ENCODE measurements at places on chromosomes 7 and 10.
A peak's percentile ranks its signal among the peaks of the same experiment; 100 is the strongest.

DNA sequence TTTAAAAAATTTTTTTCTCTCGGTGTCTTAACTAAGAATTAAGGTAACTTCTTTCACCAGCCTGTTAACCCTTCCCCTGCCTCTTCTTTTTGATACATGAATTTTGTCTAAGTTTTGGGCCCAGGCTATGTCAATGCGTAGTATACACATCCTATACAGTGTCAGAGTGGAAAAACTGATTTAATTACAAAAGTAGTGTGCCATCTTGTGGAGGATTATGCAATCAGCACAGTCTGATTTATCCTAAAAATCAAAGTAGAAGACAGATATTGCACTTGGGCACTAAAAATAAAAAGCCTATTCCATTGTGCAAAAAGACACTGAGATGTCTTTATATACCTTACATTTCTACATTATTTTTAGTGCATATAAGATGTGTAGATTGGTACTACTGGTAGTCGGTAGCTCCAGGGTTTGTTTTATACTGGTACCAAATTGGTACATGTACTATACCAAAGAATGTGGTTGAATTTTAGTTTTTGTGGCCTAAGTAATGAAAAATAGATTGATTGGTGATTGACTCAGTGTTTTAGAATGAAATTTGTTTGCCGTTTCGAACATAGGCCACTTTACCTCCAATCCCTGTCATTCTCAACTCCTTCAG lies 96.6 kb downstream of the MKLN1 start:
- peak; percentile 7 for DNase-seq

- DNase-seq, result peak; percentile 53
These were observed 85.8 kb upstream of the EGFR start for GRCh38 chr7:54932818-54933543.

- no peak for DNase-seq
These were observed 42.2 kb downstream of the SLC29A4 start for GRCh38 chr7:5324961-5325360.

DNA sequence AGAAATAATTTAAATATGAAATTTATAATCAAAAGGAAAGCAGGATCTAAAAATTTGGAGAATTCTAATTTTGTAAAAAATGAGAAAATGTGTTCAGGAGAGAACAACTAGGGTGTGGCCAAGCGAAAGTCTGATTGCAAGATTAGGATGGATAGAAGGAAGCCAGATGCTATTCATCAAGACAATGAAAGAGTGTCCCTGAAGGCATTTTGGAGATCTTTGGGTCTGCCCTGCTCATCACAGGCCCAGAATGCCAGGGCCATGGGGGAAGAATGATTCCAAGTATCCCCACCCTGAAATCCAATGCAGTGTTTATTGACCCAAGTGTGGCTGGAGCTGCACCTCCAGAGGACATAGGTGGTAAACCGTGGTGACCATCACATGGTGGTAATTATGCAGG lies 724.0 kb upstream of the FZD8 start:
- DNase-seq, result no peak

GRCh38 chr7:13062631-13063030 lies 375.2 kb downstream of the ARL4A start:
- DNase-seq, result no peak

DNA sequence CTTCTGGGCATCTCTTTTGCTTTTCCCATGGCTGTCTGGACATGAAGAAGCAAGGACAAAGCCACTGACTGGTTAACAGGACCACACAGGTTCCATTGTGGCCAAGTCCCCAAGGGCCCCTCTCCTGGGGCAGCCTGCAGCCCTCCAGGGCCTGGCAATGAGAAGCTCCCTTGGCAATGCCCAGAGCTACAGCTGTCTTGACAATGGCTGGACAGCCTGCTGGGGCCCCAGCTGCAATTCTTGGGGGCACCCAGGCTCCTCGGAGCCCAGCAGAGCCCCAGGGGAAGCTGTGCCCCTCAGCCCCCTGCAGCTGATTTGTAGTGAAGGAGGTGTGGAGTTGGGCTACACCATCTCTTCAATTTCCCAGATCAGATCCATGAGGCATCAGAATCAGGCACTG lies 384.9 kb upstream of the PODXL start:
- no peak for DNase-seq

DNA sequence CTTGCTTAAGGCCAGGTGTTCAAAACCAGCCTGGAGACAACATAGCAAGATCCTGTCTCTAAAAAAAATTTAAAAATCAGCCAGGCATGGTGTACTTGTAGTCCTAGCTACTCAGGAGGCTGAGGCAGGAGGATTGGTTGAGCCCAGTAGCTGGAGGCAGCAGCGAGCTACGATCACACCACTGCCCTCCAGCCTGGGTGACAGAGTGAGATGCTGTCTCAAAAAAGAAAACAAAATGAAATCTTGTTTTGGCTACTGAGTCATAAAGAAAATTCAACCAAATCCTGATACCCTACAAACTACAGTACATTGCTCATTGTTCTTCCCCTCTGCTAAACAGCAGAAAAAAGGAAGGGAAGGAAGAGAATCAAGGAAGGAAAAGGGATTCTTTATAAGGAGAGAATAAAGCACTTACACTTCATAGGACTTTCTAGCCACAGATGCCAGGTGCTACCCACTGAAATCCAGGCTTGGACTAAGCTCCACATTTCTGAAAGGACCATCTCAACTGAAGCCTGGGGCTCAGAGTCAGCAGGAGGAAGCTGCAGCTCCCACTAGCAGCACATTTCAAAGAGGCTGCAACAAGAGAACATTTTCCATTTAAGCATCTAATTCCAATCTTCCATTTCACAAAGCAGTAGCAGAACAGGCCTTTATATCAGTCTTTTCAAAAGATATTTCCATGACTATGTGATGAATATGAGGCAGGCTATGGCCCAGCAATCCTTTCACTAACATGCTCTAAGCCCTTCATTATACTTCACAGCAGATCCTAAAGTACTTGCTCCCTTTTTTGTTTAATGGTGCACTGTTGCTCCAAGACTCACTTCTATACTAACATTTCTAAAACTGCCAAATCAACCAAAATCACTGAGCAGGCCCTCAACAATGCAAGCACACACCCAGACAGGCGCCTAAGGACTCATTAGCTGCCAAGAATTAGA lies 13.5 kb downstream of the TNPO3 start:
- no peak for DNase-seq

DNA sequence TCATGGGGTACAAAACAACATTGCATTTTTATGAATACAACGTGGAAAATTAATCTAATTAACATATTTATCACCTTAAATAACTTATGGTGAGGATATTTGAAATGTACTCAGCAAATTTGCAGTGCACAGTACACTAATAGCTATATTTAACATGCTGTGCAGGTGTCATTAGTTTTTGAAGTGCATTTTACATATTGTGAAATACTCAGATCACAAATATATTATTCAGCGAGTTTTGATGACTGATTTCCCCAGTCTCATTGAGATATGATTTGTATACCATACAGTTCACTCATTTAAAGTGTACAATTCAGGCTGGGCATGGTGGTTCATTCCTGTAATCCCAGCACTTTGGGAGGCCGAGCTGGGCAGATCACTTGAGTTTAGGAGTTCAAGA lies 59.5 kb downstream of the TET1 start:
- DNase-seq, result no peak

DNA sequence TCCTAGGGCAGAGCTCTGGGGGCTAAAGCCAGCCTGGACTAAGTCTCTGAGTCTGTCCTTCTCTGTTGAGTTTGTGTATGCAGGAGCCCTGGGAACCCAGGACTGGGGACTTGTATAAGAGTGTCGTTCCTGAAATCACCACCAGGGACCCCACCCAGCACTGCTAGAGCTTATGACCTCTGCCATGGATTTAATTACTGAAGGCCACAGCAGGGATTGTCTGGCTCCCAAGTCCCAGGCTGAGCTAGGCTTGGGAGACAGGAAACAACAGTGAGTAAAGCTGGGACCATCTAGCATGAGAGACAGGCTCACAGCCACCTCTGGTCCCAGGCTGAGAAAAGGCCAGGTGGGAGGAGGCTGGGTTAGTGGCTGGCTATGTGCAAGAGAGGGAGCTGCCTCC lies 1.4 kb upstream of the TSPAN15 start:
- DNase-seq, result peak; percentile 43

DNA sequence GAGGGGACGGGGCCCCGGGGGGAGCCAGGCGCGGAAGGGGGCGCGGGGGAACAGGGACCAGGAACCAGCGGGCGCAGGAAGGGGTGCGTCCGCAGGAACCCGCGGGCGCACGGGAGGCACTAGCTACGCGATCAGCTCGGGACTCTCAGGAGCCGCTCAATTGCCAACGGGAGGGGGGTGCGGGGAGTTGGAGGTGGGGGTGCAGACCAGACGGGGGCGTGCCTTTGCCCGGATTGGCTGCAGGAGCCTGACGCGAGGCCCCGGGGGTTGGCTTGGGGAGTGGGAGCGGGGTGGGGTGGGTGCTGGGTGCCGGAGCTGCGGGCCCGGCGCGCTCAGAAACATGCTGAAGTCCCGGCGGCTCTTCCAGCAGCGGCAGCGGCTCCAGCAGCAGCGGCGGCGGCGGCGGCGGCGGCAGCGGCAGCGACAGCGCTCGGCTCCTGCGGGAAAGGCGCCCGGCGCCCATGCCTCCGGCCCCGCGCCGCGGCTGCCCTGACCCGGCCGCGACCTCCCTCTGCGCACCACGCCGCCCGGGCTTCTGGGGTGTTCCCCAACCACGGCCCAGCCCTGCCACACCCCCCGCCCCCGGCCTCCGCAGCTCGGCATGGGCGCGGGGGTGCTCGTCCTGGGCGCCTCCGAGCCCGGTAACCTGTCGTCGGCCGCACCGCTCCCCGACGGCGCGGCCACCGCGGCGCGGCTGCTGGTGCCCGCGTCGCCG lies at the start of gene ADRB1:
ADRB1 (plus strand) TSS at position 335 of the 715 bp plus-strand sequence; CDS start at position 602, 267 bp downstream.
- DNase-seq, result peak; percentile 17

GRCh38 chr10:69866688-69867461 lies 65.2 kb downstream of the COL13A1 start:
- peak; percentile 85 for DNase-seq

- no peak for DNase-seq
These were observed 18.0 kb downstream of the GRID1 start for GRCh38 chr10:86348321-86349210.

GRCh38 chr10:131141207-131141606 lies 170.3 kb downstream of the TCERG1L start:
- no peak for DNase-seq

- DNase-seq, result no peak
These were observed at the start of gene CHST3 for GRCh38 chr10:71964098-71964742. Gene CHST3, plus strand, starts transcription at chr10:71964395. Its CDS starts 41,448 bp downstream, at chr10:72005843.

DNA sequence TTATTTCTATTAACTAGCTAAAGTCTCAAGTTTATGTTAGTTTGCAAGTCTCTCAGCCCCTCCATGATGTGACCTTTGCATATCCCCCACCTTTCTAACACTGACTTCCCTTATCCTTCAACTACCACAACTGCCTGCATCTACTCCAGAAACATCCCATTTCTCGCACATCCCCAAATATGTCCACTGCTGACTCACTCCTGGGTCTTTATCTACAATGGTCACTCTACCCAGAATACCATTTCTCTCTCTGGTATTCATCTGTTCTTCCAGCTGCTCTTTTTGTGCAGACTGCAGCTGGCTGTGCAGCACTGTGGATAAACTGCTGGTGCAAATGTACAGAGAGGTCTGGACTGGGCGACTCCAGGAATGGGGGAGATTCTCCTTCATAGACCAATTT lies 32.7 kb upstream of the PRSS1 start:
- DNase-seq, result no peak

DNA sequence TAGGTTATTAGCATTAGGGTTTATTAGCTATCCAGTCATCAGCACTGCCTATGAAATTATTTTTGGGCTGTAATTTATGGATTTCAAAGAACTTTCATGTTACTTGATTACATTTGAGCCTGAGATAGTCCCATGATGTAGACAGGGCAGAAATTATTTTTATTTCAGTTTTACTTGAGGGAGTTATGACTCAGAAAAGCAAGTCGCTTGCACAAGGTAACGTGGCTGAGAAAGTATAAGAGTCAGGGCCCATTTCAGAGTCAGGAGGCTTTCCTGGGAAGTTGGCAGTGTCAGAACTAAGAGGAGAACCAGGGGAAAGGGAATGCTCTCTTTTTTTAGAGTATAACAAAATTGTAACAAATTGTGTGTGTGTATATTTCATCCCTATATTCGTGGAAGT lies 16.5 kb downstream of the GATA3 start:
- DNase-seq, result no peak

- no peak for DNase-seq
These were observed 116.5 kb downstream of the CABCOCO1 start for GRCh38 chr10:61779276-61779675.

DNA sequence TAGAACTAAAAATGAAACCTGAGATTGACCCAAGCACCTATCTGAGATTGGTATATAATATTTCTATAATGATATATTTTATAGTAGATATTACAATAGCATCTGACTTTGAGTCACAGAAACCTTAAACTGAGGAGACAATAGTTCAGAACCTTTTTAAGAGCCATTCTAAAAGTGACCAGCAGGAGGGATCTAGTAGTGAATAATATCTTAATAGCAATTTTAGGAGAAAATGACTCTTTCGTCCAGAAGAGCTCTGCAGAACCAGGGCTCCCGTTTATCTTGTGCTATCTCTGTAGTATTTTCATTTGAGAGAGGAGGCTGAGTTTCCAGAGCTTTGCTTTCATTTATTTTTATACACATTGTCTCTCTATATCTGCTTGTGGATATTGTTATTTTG lies 68.1 kb downstream of the PODXL start:
- no peak for DNase-seq

GRCh38 chr10:30510932-30511700 lies 77.1 kb downstream of the MAP3K8 start:
- no peak for DNase-seq

DNA sequence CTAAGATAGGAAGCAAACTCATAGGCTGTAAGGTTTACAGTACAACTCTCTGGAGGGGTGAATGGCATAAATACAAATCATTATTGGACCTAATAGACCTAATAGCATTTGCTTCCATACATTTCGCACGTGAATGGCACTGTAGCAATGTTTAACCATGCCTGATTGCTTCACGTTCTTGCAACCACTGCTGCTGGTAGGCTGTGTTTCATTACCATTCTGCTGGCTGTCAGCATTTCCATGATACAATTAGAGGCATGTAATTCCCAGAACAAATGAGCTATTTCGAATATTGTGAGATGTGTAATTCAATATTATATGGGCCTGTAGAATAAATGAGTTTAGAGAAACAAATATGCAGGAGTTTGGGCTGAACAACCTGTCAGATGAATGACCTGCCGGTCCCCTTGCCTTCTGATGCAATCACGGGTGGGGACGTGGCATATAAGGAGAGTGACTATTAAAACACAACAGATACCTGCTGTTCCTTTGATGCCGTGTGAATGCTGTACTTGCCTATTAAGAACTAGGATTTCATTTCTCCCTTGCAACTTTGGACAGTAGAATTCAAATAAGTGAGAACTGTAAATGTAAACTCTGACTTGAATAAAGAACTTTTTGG lies 393.4 kb downstream of the ACTR3B start:
- no peak for DNase-seq

- no peak for DNase-seq
These were observed 128.5 kb downstream of the BTAF1 start for GRCh38 chr10:92052088-92052487.

DNA sequence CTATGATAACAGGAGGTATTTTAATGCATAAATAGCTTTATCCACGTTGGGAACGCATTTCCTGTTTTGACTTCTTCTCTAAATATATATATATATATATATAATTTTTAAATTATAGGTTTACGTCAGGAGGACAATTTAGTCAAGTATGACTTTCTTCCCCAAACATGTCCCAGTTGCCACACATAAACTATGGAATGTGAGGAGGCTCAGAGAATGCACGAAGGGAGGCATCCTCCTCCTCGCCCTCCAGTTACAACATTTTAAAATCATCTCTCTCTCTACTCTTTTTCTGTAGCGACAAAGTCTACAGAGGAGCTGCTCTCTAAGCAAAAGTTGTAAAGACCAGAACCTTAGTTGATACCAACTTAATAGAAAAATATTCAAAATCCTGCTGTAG lies 106.9 kb upstream of the LYZL1 start:
- DNase-seq, result peak; percentile 48

GRCh38 chr10:49393757-49394156 lies 2.1 kb downstream of the DRGX start:
- DNase-seq, result no peak
